ENCODE measurements at places on chromosomes 6 and 20.
A peak's percentile ranks its signal among the peaks of the same experiment; 100 is the strongest.

DNA sequence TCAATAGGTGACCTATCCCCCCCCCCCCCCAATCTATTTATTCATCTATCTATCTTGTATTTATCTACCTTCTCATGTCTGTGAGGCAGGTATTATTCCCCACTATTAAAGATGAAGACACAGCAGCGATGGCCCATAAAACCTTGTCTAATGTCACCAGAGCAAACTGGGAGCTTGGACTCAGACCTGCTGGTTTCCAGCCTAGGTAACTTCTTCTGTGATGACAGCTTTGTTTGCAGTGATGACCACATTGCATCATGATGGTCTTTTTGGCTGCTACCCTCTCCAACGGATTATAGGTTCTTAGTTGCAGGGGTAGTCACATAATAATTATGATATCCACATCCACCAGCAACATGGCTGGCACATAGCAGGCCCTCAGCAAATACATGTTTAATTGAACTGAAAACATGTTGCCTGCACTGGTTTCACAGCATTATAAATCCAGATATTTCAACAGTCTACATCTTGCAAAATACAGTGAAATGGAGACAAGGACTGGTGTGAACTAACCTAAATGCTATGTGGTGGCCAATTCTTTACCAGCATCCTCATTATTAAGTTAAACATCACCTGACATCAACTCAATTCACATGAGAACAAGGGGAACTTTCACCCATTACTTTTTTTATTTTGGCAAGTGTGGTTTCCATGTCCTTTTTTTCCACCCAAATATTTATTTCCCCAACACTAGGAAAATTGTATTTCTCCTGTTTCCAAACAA is 712.5 kb upstream of the NRSN1 start:
- no peak for DNase-seq

DNA sequence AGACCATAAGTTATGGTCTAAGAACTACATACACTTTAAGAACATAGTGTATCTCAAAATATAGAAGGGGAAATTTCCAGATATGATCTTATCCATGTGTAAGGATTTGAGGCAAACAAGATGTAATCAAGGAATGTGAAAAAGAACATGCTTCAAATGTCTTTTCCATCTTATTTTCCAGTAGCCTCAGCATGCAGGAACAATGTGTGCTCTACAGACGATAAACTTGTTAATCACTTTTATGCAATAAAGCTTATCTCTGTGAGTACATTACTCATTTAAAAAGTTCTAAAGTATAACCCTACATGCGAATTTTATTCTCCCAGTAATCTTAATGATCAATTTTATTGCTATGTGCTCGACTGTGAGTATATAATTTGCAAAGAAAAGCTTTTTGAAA is 185.2 kb downstream of the ALDH8A1 start:
- DNase-seq, result no peak

- DNase-seq, result no peak
Observed at GRCh38 chr6:36847991-36848390, 8.7 kb upstream of the CPNE5 start.

DNA sequence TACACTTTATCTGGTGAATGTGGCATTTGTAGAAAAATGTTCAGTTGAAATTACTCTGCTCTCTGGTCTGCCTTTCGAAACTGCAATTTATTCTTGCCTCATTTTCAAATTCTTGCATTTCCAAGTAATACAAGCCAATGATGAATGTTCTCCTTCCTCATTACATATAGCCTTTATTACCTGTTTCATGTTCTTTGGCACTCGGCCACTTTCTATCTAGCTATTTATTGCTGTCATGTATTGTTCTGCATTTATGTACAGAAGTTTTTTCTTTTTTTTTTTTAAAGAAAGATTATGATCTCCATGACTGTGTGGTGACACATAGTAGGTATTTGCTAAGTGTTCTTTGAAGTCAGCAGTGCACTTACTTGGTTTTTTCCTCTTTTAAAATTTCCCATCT is 261.4 kb downstream of the ZFAND3 start:
- DNase-seq, result no peak

- no peak for DNase-seq
Observed at GRCh38 chr6:135568379-135568778, 70.8 kb upstream of the AHI1 start.

GRCh38 chr20:62457831-62458230 is 18.0 kb downstream of the GATA5 start:
- DNase-seq, result no peak

- no peak for DNase-seq
Observed at GRCh38 chr6:150191809-150192208, 49.0 kb downstream of the PPP1R14C start.

- no peak for DNase-seq
Observed at GRCh38 chr6:100461278-100461916, 3.3 kb downstream of the SIM1 start.

- DNase-seq, result no peak
Observed at GRCh38 chr6:57108691-57109090, 18.7 kb downstream of the ZNF451 start.

- DNase-seq, result no peak
Observed at GRCh38 chr20:50425076-50425475, 85.1 kb upstream of the PTPN1 start.

- no peak for DNase-seq
Observed at GRCh38 chr6:98633886-98634285, 200.5 kb upstream of the POU3F2 start.

DNA sequence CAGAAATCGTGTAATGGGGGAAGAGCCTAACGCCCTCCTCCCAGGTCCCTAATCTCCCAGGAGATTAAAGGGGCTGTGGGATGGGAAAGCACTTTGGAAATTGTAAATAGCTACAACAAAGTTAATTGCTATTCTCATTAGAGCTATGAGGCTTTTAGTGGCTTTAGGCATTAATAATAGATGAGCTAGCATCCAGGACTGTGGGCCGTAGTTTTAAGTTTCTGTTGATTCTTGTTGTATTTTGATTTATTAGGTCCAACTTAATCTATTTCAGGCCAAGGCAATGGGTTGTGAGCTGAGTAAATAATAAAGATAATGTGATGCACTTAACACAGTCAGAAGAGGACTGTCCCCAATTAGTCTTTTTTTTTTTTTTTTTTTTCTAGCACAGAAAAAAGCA is 67.7 kb downstream of the ANKRD6 start:
- peak; percentile 55 for DNase-seq

DNA sequence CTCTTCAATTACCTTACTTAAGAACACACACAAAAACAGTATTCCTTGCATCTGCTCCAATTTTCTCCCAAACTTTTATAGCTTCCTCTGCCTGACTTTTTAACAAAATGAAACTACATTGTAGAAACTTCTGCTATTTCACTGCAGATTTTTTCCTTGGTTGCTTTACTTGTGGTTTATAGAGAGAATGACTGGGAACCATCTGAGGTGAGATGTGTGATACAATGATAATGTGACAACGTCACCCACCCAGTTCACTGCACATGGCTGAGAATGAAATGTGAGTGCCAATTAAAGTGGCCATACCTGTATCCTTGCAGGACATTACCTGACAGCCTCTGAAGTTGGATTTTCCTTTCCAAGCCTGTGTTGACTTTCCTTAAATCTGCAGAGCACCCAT is 258.4 kb downstream of the CD83 start:
- no peak for DNase-seq

DNA sequence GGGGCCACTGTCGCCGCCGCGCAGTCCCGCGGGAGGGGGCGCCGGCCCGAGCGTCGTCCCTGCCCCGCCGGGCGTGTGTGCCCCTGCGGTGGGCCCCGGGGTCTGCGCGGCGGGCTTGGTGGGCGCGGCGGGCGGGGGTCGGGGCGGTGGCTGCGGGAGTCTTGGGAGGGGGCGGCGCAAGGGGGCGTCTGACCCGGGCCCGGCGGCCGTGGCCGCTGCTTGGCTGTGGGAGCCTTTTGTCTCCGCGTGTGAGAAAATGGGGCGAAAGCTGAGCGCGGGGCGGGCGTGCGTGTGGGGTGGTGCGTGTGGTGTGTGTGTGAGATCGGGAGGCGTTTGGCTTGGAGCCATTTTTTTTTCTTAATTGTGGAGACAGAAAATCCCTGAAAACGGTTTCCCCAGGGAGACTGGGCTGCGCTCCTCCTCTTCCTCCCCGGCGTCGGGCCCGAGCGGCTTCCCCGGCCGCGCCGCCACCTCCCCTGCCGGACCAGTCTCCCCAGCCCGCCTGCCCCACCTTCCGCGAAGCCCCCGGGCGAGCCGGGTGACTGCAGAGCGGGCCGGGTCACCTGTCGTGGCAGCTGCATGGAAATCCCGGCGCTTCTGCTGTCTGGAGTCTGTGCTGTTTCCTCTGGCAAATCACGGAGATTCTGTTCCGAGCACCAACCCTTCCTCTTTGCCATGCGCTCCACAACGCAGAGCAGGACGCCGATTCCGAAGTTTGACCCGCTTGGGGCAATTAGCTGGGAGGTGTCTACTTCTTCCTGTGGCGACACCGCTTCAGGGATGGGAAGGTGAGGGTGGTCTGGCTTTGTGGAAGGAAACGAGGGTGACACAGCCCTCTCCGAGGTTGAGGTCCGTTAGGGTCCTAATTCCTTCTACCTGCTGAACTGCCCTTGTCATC is 64.4 kb downstream of the GTF2H5 start:
- no peak for DNase-seq

DNA sequence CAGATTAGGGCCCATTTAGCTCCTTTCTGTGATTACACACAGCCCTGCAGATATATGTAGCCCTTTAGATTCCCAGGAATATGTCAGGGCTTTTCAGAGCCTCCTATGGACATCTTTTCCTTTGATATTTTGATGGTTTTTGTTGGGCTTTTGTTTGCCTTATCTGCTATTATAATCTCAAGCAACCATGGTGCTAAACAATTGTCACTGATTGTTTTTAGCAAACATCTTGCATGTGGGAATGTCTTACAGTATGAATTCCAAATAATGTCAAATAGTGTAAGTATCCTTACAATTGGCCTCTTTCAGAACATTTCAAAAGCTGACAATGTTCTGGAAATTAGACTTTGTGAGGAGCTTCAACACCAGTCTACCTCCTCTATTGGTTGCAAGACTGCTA is 333.6 kb upstream of the OPRM1 start:
- DNase-seq, result no peak

- DNase-seq, result no peak
Observed at GRCh38 chr6:69719602-69720193, 77.1 kb downstream of the LMBRD1 start.

- no peak for DNase-seq
Observed at GRCh38 chr6:802701-803100, 109.8 kb upstream of the EXOC2 start.

- DNase-seq, result no peak
Observed at GRCh38 chr20:17654649-17655285, 27.3 kb downstream of the RRBP1 start.

DNA sequence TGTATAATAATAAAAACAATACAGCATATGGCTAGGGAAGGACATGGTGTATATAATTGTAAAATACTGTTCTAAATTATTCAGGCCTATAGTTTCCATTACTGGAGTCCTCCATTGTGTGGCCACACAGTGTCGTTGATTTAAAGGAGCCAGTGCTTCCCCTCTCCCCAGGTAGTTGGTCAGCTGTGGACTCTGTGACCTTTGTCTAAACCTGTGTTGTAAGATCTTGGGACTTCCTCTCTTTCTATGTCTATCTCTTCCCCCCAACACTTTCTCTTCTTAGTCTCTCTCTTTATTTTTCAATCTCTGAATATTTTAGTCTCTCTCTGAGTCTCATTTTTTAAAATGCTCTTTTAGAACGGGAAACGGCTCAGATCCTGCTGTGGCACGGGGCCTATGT is 35.6 kb downstream of the BRPF3 start:
- no peak for DNase-seq

DNA sequence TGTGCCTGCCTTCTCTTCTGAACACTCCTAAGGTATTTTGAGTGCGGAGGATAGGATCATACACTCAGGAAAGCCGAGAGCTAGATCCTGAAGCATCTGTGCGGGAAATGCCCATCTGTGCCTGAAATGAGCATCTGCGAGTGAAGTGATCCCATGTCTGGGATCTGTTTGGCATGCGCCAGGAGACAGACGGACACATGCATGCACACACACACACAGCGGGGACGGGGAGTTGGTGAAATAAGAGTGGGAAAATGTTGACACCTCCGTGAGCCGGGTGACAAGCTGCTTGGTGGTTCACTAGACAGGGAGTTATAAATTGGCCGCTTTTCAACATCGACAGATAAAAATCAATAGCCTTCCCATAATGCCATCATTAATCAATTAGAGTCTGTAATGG is 13.8 kb downstream of the SYNJ2 start:
- no peak for DNase-seq

- no peak for DNase-seq
Observed at GRCh38 chr6:15682965-15683822, 20.4 kb upstream of the DTNBP1 start.

- DNase-seq, result no peak
Observed at GRCh38 chr6:151729829-151730495, 77.5 kb upstream of the ESR1 start.

GRCh38 chr20:63383556-63383955 is 22.4 kb upstream of the CHRNA4 start:
- no peak for DNase-seq

DNA sequence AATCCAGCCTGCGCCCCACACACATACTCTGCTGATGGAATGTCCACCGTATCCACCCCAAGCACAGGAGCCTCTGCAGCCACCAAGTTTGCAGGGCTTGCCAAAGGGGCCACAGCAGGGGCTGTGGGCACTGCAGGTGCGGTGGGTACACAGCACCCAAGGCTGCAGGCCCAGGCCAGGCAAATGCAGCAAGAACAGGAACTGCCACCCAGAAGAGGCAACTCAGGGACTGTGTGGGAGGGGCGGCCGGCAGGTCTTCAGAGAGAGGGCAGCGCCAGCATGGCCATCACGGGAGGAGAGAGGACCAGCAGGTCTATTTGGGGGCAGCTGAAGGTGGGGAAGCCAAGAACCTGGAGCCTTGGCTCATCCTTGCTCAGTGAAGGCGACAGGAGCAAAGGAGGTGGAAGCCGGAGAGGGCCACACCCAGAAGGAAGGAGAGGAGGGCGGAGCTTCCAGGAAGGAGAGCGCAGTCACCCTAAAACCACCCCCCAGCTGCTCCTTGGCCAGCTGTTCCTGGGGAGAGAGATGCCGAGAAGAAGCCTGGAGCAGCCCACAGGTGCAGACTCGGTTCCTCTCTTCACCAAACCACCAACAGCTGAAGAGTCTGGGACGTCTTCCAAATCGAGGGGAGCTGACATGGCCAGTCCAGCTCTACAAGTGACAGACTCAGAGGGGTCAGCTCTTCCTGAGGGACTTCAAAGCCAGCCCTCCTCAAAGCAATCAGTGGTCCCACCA is 265.1 kb upstream of the CDYL start:
- no peak for DNase-seq

- no peak for DNase-seq
Observed at GRCh38 chr20:1264727-1265126, 1.4 kb upstream of the SNPH start.

DNA sequence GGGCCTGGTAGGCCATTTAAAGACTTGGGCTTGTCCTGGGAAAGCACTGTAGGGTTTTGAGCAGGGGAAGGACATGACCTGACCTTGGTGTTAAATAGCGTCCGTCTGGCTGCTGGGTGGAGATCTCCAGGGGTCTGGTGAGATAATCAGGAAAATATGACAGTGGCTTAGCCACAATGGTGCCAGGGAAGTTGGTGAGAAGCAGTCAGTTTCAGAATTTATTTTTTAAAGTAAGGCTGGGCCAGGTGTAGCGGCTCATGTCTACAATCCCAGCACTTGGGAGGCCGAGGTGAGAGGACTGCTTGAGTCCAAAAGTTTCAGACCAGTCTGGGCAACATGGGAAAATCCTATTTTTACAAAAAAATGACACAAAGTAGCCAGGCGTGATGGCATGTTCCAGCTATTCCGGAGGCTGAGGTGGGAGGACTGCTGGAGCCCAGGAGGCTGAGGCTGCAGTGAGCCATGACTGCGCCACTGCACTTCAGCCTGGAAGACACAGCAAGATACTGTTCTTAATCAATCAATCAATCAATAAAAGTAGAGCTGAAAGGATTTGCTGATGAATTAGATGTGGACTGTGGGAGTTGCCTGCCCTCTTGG is 41.4 kb downstream of the BCL2L1 start:
- DNase-seq, result no peak

All from NCI-H1436 treated with DMSO at 0.1 percent for 48 hours (cell line).